ENCODE measurements at places on chromosomes 7 and 10.

DNA sequence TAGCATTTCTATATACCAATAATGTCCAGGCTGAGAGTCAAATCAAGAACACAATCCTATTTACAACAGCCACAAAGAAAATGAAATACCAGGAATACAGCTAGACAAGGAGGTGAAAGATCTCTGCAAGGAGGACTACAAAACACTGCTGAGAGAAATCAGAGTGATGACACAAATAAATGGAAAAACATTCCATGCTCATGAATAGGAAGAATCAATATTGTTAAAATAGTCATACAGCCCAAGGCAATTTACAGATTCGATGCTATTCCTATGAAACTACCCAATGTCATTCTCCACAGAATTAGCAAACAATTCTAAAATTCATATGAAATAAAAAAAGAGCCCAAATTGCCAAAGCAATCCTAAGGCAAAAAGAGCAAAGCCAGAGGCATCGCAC lies 116.8 kb upstream of the ZNF32 start:
- no peak for DNase-seq

- DNase-seq, result no peak
These were observed 495.8 kb downstream of the PARD3 start for GRCh38 chr10:34319197-34319846.

- DNase-seq, result no peak
These were observed 68.1 kb downstream of the MTERF1 start for GRCh38 chr7:91812388-91812787.

DNA sequence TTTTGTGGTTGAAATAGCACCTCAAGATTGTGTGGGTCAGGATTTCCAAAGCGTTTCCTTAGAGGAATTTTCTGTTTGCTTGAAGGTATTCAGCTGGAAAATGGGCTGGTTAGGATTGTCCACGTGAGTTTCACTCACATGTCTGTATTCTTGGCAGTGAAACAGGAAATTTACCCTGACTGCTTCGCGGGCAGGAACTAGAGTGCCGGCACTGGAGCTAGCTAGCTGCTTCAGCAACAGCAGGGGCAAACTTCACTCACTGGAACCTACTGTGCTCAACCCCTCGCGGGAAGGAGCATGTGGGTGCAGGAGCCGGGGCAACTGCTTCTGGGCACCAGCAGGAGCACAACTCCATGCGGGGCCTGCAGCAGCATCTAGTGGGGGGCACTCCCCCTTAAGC lies 38.0 kb upstream of the RTKN2 start:
- DNase-seq, result peak; percentile 4

- DNase-seq, result no peak
These were observed 1283.3 kb downstream of the TYW1 start for GRCh38 chr7:68279827-68280400.

DNA sequence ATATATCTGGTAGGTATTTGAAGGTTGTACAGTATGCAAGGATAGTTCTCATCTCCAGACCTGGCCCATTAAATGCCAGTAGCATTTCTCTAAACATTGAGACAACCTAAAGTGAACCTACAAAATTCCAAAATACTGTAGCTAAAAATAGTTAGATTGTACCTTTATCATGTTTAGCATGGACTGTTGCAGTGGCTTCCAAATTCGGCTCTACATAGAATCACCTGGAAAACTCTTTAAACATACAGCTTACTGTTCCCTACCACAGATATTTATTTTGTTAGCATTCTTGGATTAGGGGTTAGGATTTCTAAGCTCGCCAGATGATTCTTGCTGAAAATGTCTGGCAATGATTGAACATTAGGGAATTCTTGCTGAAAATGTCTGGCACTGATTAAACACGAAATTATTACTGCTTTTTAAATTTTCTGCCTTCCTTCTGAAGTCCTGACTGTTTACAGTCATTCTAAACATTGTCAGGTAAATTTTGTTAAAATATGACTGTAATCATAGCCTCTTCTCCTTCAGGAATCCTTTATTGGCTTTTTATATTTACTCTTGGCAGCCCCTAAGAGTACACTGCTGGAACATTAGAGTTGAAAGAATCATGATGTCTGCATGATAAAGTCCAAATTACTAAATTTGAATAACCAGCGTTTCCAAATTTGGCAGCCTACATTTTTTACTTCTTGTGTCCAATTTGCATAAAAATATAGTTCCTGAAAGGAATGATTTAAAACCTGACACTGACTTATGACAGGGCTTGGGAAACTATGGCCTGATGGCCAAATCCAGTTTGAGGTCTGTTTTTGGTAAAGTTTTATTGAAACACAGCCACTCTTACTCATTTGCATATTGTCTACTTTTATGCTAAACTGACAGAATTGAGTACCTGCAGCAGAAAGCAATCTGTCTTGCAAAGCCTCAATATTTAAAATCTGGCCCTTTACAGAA lies 40.3 kb downstream of the SHOC2 start:
- no peak for DNase-seq

GRCh38 chr7:157278167-157278790 lies 58.5 kb upstream of the DNAJB6 start:
- DNase-seq, result no peak

- no peak for DNase-seq
These were observed 123.6 kb downstream of the PON1 start for GRCh38 chr7:95200741-95201140.

DNA sequence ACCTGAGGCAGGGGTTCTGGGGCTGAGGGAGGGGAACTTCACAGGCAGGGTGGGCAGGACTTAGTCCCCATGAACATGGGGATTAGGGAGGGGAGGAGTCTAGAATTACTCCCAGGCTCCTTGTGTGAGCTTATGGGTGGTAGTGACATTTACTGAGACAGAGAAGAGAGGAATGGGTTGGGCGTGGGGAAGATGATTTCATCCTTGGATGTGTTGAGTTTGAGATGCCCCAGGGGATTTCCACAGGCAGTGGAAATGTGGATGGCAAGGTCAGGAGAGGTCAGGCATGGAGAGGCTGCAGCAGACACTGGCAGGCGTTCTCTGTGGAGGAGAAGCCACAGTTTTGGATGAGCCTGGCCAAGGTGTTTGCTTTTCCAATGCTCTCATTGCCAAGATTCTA lies 26.4 kb upstream of the GSDME start:
- no peak for DNase-seq

DNA sequence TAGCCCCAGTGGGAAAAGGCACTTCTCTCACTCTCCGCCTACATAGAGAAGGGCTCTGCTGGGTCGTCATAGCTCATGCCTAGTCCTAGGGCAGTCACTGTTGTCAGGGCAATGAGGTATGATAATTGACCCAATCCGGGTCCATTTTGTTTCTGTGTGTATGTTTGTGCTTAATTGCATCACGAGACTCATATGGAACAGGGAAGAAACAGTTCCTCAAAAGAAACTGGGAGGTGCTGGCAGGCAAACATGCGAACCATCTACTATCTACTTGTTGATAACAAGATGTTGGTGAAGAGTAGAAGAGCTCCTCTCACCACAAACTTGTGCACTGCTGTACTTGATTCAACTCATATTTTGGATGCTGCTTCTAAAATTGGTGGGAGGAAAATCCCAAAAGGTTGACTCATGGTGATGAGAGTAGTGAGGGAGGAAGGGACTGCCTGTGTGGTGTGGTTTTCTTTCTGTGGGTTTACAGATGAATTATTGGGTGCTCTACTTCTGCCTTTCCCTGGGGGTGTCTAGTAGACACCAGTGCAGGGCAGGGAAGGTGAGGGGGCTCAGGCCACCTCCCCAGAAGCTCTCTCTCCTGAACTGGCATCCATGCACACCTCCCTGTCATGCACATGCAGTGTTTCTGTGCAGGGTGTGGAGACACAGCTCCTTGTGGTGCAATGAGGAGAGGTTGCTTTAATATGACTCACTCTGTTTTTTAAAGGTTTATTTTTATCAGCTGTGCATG lies 29.4 kb downstream of the LSMEM1 start:
- no peak for DNase-seq

DNA sequence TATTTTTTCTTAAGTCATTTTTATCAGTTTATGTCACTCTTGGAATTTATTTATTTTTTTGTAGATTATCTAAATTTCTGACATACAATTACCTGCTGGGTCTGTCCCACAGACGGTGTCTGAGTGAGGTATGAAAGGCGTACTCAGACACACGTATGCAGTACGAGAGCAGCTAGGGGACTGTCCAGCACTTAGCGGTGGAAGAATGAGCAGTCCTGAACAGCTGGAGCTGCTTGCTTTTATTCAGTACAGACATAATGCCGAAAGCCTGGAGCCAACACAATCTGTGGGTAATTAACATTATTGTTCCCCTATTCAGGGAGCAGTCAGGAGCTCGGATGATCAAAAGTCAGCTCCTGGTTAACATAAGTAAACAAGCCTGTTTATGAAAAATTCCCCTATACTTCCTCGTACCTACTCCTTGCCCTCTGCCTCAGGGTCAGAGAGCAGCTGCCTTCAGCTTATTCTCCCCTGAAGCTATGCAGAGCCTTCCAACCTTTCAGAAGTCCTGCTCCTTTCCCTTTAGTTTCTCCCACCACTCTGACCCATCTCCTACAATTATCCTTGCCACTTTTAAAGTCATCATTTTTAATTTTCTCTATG lies 488.0 kb upstream of the POM121L12 start:
- DNase-seq, result no peak

- no peak for DNase-seq
These were observed 89.6 kb downstream of the CACNB2 start for GRCh38 chr10:18229826-18230225.

GRCh38 chr10:89427629-89428028 lies 13.3 kb downstream of the IFIT5 start:
- DNase-seq, result no peak

DNA sequence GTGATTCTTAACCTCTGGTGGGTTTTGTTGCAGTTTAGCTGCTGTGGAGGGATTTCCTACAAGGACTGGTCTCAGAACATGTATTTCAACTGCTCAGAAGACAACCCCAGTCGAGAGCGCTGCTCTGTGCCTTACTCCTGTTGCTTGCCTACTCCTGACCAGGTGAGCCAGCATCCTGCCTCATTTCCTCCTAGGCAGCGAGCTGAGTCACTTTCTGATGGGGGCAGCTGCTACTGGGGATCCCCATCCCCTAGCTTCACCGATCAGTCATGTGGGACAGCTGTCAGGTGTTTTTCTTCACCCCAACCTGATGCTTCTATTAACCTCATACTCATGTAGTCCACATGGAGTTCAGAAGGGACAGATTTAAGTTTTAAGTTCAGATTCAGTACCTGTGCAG lies 21.7 kb upstream of the SMO start:
- DNase-seq, result no peak

DNA sequence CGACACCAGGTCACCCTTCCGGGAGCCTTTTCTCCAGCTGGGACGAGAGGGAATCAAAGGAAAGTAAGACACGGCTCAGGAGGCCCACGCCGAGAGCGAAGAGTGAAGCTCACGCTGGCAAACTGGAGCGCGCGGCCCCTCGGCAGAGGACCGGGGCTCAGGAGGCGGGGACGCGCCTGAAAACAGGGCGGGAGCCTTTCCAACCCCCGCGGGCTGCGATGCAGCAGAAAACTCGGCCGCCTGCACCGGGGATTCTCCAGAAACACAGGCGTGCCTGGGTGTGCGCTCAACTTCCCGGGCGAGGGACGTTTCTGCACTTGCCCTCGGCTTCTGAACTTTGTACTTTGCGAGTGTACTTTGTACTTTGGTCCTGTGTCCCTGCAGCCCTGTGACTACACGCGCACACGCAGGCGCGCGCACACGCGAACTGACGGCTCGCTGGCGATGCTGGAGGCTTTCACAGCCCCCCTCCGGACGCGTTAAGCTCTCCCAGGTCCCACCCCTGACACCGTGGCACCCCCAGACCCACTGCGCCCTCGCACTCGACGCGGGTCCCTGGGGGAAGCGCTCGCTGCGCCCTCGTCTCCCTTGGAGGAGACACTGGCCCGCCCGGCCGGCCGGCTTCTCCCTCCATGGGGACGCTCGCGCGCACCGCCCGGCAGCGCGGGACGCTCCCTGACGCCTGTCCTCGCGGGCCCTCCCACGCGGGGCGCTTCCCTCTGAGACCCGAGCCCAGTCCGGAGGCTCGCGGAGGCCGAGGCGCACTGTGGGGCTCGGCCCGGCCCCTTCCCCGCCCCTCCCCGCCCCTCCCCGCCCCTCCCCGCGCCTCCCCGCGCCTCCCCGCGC lies 588 bp upstream of the PAOX start:
- peak; percentile 64 for DNase-seq

DNA sequence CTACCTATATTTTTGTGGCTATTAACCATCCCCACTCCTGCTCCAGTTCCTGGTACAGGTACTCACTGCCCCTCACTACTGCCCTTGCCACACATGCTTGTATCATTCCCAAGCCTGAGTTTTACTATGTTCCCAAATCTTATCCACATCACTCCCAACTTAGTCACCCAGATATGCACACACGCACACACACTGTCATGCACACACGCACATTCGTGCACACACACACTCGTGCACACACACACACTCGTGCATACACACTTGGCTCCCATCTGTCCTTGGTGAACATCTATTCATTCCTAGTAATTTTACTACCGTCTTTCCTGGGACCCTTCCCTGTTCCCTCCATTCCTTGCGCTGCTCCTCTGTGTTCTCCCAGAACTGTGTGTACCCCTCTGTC lies 287.2 kb upstream of the RNF32 start:
- no peak for DNase-seq

GRCh38 chr10:3652886-3653285 lies 132.1 kb downstream of the KLF6 start:
- peak; percentile 41 for DNase-seq

DNA sequence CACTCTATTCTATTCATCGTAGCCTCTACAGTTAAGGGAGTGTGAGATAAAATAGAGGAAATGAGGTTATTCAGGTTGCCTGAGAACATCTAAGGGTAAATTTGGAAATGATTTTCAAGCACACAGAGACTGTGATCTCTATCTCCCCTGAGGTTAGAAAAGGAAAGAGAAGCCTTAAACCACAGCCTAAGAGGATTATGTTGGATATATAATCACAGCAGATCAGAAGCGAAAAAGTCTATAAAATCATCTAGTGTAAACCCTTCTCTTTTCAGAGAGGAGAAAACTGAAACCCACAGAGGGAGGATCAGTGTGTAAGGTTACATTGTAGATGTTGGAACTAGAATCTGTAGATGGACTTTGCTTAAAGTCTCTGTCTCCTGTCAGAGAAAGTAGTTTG lies 90.6 kb upstream of the SEMA3E start:
- DNase-seq, result no peak

- no peak for DNase-seq
These were observed 21.7 kb upstream of the RHOBTB1 start for GRCh38 chr10:60965696-60966095.

DNA sequence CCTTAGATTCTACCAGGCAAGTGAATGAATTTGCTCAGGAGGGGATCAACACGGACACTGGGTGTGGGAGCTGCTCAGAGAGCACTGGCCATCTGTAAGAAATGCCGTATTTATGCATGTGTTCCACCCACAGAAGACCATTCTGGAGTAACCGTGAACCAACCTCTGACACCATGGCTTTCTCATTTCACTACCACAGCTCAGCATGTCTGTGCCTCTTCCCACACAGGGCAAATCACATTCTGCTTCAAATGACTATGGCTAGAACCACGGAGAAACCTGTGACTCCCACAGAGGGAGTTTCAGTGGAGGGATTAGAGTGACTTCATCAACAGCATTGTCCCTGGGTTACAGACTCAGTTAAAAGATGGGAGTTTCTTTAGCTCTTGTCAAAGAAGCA lies 893.4 kb downstream of the XPNPEP1 start:
- DNase-seq, result no peak

- no peak for DNase-seq
These were observed 364.3 kb upstream of the TMEM229A start for GRCh38 chr7:124397134-124397533.

Data from activated naive CD4-positive, alpha-beta T cell treated with Interleukin-2 at 50 U/mL for 16 hours (primary cell).